Skin of body (tissue), 3 donors: ENCODE measurements at places on chromosomes 11 and 22. TPM values are rescaled to one million over a fixed set of nuclear protein-coding genes. Genes with fewer than 3 reads are reported as not detected.

- DNase-seq, result peak; percentile 65
Observed at GRCh38 chr11:59216641-59217564, 4.2 kb upstream of the MPEG1 start.

DNA sequence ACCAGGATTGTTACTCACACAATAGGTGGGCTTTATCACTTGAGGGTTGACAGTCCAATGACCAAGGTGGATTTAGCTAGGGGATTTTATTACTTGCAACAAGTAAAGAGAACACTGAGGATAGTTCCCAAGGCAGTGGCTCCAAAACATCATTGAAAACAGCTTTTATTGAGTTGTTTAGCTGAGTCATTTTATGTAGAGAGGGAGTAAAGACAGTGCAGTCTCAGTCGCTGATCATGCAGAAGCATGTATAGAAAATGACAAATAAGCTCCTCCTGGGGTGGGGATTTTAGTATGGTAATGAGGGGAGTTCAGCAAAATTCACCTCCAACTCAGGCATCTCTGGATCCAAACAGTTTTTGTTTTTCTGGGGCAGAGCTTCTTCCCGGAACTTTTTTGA, 163.0 kb upstream of the CCDC179 start:
- no peak for DNase-seq

DNA sequence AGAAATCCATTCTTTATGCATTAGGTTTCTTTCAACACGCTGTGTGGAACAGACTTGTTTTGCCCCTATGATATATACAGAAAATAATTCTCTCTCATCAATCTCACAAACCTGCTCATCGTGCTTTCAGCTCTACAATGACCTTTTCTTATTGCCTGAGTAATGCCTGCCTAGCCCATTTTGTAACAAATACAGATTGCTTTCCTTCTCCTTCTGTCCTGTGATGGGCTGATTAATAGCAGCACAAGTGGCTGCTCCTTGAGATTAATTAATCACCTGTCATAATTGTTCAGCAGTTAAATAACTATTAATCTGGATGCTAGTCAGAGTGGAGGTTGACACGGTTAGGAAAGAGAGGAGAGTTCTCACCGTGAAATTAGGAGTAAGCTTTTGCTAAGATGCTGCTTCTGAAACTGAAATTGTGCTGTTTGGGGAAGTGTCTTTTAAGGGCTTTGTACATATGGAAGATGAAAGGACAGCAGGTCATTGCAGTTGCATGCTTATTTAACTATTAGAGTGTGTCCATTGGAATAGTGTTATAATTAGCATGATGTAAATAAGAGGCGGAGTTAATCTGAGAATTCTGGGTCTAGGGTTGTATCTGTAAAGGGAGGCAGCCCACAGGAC, 1430.5 kb downstream of the FAM181B start:
- no peak for DNase-seq

GRCh38 chr11:118984825-118985224, 13.1 kb upstream of the CENATAC start:
- no peak for DNase-seq

DNA sequence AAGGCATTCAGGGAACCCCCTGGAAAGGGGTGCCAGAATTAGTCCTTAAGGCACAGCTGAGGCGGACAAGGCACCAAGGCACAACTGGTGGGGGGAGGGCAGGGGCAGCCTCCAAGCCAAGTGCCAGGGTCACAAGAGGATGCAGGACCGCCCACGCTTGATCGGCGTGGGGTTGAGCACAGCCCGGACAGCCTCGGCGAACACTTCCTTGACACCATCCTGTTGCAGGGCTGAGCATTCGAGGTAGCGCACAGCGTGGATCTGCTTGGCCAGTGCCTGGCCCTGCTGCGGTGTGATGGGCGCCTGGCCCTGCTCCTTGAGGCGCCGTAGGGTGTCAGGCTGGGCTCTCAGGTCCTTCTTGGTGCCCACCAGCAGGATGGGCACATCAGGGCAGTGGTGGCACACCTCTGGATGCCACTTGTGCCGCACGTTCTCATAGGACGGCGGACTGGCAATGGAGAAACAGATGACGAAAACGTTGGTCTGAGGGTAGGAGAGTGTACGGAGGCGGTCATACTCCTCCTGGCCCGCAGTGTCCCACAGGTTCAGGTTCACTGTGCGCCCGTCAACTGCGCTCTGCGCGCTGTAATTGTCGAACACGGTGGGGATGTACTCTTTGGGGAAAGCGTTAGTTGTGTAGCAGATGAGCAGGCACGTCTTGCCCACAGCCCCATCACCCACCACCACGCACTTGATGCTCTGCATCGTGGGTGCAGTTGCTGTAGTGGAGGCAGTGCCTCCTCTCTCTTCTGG, 13.1 kb downstream of the RHOG start:
- no peak for DNase-seq

DNA sequence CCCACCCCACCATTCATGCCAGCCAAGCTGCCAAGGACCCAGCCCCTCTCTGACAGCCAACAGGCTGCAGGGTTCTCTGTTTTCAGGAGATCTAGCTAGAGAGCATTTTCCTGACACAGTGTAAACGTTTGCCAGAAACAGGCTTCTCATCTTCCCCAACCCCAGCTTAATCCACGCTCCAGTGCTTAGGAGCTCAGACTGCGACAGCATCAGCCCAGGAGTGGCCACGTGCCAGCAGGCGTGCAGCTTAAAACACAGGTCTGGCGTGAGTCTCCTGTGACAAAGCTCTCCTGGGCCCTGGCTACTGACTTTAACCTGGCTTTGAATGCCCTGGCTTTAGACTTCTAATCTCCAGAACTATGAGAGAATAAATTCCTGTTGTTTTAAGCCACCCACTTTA, 66.6 kb downstream of the GALNT18 start:
- DNase-seq, result no peak

- DNase-seq, result no peak
Observed at GRCh38 chr11:116813781-116814471, 9.2 kb downstream of the APOA4 start.

GRCh38 chr11:70675697-70676374, 277.5 kb downstream of the CTTN start:
- no peak for DNase-seq

DNA sequence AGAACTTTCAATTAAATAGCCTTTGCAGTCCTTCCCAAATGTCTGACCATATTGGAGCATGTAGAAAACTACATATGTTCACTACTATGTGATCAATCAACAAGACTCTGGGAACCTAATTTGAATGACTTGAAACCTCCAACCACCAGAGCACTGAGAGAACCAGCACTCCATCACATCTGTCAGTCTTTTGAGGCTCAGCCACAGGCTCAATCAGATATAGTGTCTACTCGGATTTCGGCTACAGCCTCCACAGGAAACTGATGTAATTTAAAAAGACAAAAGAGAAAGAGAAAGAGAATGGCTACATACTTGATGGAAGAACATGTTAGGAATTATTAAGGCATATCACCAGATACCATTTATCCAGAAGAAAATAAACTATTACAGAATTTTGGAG, 859.0 kb downstream of the FAM181B start:
- DNase-seq, result no peak

- no peak for DNase-seq
Observed at GRCh38 chr11:66044757-66045156, 4.2 kb downstream of the GAL3ST3 start.

GRCh38 chr11:46247090-46247489, 30.4 kb upstream of the CREB3L1 start:
- DNase-seq, result no peak

DNA sequence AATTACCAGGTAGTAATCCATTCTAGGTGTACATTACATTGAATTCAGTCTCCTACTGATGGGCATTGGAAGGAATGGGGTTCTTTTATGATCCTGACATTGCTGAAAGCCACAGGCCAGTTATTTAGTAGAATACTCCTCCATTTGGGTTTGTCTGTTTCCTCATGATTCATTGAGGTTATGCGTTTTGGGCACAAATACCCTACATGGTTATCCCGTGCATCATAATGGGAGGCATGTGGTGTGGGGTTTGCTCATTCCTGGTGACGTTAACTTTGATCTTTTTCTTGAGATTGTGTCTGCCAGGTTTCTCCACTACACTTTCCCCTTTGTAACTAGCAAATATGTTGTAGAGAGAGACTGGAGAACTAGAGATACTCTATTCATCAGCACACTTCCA, 5.5 kb downstream of the FOLR3 start:
- DNase-seq, result no peak

- DNase-seq, result no peak
Observed at GRCh38 chr11:75474878-75475766, 42.1 kb upstream of the KLHL35 start.

DNA sequence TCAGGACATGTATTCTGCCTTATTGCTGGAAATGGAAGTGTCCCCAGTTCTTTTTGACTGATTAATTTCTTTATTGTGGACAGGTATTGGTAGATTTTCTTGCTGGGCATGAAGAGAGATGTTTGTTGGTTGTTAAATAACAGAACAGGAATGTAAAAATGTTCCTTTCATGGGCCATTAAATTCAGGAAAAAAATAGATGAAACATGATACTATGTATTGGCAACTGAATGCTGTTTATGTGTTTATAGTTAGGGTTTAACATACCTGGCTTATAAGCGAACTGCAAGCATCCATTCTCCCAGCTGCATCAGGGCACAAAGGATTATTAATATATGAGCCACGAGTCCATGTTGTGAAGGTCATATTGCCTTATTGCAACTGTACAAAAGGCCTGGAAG, 368.5 kb downstream of the NELL1 start:
- no peak for DNase-seq

GRCh38 chr11:91686700-91687099, 537.9 kb upstream of the FAT3 start:
- DNase-seq, result no peak

- no peak for DNase-seq
Observed at GRCh38 chr11:13384908-13385640, 77.9 kb downstream of the BTBD10 start.

DNA sequence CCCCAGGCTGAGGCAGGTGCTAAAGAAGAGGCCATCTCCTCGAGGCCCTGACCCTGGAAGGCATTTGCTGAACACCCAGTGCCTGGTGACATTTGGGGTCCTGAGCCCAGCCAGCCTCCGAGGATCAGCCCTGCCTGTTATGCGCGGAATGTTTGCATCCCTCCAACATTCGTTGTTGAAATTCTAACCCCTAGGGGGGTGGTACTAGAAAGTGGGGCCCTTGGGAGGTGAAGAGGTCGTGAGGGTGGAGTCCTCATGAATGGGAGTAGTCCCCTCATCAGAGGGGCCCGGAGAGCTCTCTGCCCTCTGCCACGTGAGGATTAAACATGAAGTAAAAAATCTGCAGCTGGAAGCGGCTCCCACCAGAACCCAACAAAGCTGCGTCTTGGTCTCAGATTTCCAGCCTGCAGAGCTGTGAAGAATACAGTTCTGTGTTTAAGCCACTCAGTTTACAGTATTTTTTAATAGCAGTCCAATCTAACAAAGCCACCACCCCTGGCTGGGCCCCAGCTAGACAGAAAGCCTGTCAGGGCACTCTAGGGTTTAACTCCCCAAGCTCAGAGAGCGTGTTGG, 35.3 kb upstream of the SEPTIN5 start:
- DNase-seq, result no peak

DNA sequence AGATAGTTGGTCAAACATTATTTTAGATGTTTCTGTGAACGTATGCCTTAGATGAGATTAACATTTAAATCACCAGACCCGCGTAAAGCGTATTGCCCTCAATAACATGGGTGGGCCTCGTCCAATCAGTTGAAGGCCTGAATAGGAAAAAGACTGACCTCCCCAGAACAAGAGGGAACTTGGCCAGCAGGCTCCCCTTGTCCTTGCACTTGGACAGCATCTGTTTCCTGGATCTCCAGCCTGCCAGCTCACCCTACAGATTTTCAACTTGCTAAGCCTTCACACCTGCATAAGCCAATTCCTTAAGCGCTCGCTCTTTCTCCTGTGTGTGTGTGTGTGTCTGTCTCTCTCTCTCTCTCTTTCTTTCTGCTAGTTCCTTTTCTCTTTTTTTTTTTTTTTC, 8.2 kb downstream of the TOM1 start:
- DNase-seq, result no peak

GRCh38 chr11:32374261-32374711, 61.1 kb downstream of the WT1 start:
- no peak for DNase-seq

Gene HBE1
- 27.0 TPM for total RNA-seq

Gene SPINDOC
- total RNA-seq, result 5.3 TPM

Gene NOX4
- total RNA-seq, result 2.4 TPM

Gene ACTN3
- 13.5 TPM for total RNA-seq

Gene PHOX2A
- not detected for total RNA-seq

Gene ATM
- total RNA-seq, result 93.8 TPM

Gene XNDC1N
- 14.1 TPM for total RNA-seq

Gene TREH
- not detected for total RNA-seq

Gene HEPN1
- total RNA-seq, result not detected
